Umbilical cord (tissue), 2 donors: ENCODE measurements at places on chromosomes 6 and 20. TPM values are rescaled to one million over a fixed set of nuclear protein-coding genes. Genes with fewer than 3 reads are reported as not detected.

SSTR4 gene
- 2.6 TPM for total RNA-seq

SAMD5 gene
- 21.2 TPM for total RNA-seq

AURKA gene
- 12.3 TPM for total RNA-seq

PET117 gene
- total RNA-seq, result 12.3 TPM

ENPP4 gene
- 5.1 TPM for total RNA-seq

PACSIN1 gene
- total RNA-seq, result 0.72 TPM

PRR18 gene
- not detected for total RNA-seq

IGF2R gene
- total RNA-seq, result 54.2 TPM

OR2H2 gene
- 0.48 TPM for total RNA-seq

PXT1 gene
- total RNA-seq, result not detected

BFSP1 gene
- total RNA-seq, result 2.9 TPM

IL22RA2 gene
- 1.9 TPM for total RNA-seq

WDR27 gene
- 19.0 TPM for total RNA-seq

LTA gene
- not detected for total RNA-seq

CYP39A1 gene
- 11.8 TPM for total RNA-seq

SPATS1 gene
- not detected for total RNA-seq

NPBWR2 gene
- 3.9 TPM for total RNA-seq

TRMT6 gene
- 11.6 TPM for total RNA-seq

CDSN gene
- 2.4 TPM for total RNA-seq

ELOVL4 gene
- total RNA-seq, result 6.7 TPM

CST1 gene
- total RNA-seq, result not detected

MOG gene
- 2.9 TPM for total RNA-seq

EYA4 gene
- 11.1 TPM for total RNA-seq

SLC22A3 gene
- 71.5 TPM for total RNA-seq

TREM1 gene
- total RNA-seq, result 1.7 TPM

ATF6B gene
- total RNA-seq, result 14.4 TPM

ABT1 gene
- 5.1 TPM for total RNA-seq

MYMX gene
- not detected for total RNA-seq

KCNQ5 gene
- 28.2 TPM for total RNA-seq

FAM209B gene
- not detected for total RNA-seq

HSPA12B gene
- total RNA-seq, result 13.5 TPM

EBF4 gene
- total RNA-seq, result 14.4 TPM

CDH4 gene
- 0.48 TPM for total RNA-seq

HLA-DRB5 gene
- 2.9 TPM for total RNA-seq

PCSK2 gene
- total RNA-seq, result 1.2 TPM

DAAM2 gene
- total RNA-seq, result 51.3 TPM

MCHR2 gene
- 12.8 TPM for total RNA-seq

CCDC170 gene
- 1.4 TPM for total RNA-seq

ADGRF4 gene
- 7.5 TPM for total RNA-seq

NKX2-4 gene
- total RNA-seq, result not detected

IL20RA gene
- total RNA-seq, result 5.1 TPM

PACRG gene
- 0.96 TPM for total RNA-seq

OR2J3 gene
- 3.1 TPM for total RNA-seq

PHACTR3 gene
- total RNA-seq, result 5.1 TPM

PTGIS gene
- total RNA-seq, result 45.3 TPM

CLDN20 gene
- 2.2 TPM for total RNA-seq

GTPBP2 gene
- 19.3 TPM for total RNA-seq

NOTCH4 gene
- 6.7 TPM for total RNA-seq

BPIFB4 gene
- not detected for total RNA-seq

SLC17A2 gene
- total RNA-seq, result 0.48 TPM
